Activated B cell treated with CpG ODN at 0.5 μM for 24 hours (primary cell): ENCODE measurements at places on chromosomes 4 and X. TPM values are rescaled to one million over a fixed set of nuclear protein-coding genes. Genes with fewer than 3 reads are reported as not detected.

TMEM144 gene
- not detected in 2 replicates for total RNA-seq

C4orf50 gene
- total RNA-seq = 0.02 TPM in 1 of 2 replicates, not detected in the other

FAAH2 gene
- 2.8 and 3.1 TPM in 2 replicates for total RNA-seq

TCEANC gene
- 5.1 and 5.9 TPM in 2 replicates for total RNA-seq

SOX3 gene
- not detected in 2 replicates for total RNA-seq

PABPC1L2B gene
- not detected in 2 replicates for total RNA-seq

GSX2 gene
- not detected in 2 replicates for total RNA-seq

CXorf49 gene
- total RNA-seq = not detected in 2 replicates

AMER1 gene
- total RNA-seq = 5.6 and 6.8 TPM in 2 replicates

KIF4A gene
- 0.49 TPM in 2 replicates for total RNA-seq

PRRG3 gene
- not detected in 2 replicates for total RNA-seq
